Nephron progenitor cell (in vitro differentiated cells): ENCODE measurements at places on chromosomes 11 and 22.

DNA sequence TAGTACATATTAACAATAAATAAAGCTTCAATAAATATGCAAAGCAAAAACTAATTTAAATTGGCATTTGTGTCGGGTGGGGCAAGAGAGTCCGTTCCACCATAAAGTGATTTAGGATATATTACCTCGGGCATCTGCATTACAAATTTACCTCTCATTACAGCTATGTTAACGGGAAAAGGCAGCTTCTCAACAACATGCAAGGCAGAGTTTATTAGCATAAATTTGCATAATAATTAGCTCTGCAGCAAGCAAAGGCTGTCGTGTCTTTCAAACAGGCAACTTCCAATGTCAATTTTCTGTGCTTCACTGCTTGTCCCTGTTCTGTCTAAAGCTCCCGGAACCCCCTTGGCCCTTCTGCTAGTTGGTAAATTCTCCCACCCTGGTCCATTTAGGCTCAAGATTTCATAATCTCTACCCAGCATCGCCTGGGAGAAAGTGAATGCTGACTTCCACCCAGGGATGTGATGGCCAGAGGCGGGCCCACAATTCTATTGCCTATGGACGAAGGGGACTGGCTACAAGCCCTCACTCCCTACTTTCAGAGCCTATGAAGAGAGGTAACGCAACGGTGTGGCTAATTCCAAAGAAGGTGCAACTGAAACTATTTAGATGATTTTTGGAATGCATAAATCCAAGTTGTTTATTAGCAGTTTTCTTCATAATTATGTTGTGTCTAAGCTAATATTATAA, 462.1 kb downstream of the OPCML start:
- no peak for DNase-seq

DNA sequence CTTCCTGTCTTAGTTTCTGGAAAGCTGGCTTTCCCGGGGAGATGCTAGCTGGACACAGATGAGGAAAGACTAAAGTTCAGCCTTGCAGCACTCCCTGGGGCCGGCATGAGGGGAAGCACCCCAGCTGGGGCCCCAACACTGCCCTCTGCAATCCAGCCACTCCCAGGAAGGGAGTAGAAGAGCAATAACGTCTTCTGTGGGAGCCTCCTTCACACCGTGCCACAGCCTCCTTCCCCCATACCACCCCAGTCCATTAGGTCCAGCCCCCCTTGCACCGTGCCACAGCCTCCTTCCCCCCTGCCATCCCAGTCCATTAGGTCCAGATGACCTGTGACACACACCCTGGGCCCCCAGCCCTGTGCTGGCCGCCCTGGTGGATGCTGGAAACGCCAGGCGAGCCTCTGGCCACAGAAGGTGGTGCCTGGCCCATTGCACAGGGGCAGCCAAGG, 44.1 kb upstream of the PRDM11 start:
- no peak for DNase-seq

DNA sequence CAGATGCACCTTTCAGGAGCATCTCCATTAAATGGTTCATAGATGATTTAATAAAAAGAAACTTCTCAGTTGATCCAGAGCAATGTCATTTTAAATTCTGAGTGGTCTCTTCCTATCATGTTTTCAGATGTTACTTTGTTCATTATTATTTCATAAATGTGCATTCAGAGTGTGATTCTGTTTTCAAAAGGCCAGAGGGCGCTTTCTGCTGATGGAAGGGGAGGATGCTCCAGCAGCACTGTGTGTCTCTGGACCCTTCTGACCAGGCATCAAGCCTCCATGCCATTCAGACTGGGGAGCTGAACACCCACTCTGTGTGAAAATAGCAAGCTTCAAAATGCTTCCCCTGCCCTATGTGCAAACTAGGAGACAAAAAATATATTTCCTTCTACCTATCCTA, 23.9 kb upstream of the CRTAM start:
- DNase-seq: no peak

GRCh38 chr11:132504501-132505041, 1027.7 kb downstream of the OPCML start:
- DNase-seq: no peak

DNA sequence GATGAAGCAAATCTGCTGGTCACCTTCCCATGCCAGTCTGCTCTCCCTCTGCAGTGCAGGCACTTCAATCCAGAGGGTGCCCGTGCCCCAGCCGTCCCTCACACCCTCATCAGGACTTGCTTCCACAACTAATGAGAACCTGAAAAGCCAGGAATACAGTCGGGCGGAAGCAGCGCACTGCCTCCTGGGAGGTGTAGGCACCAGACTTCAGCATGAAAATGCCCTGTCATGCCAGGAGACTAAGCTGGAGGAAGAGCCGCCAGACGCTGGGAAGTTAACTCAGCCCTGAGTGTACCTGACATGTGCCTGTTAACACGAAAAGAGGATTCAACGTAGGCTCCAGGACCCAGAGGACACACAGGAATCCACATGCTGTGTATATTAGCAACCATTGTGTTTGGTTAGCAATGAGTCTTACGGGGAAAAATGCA, 40.1 kb upstream of the FLI1 start:
- peak; percentile 12 for DNase-seq

- no peak for DNase-seq
Measured at GRCh38 chr11:9019861-9020260, 16.1 kb upstream of the NRIP3 start.

GRCh38 chr11:5746614-5747013, 7.4 kb upstream of the OR52N4 start:
- no peak for DNase-seq

GRCh38 chr11:44823006-44823405, 96.2 kb downstream of the TSPAN18 start:
- peak; percentile 20 for DNase-seq

- DNase-seq: no peak
Measured at GRCh38 chr11:107675902-107676301, 36.0 kb downstream of the SLN start.

GRCh38 chr22:49551446-49551845, 276.2 kb downstream of the BRD1 start:
- no peak for DNase-seq

DNA sequence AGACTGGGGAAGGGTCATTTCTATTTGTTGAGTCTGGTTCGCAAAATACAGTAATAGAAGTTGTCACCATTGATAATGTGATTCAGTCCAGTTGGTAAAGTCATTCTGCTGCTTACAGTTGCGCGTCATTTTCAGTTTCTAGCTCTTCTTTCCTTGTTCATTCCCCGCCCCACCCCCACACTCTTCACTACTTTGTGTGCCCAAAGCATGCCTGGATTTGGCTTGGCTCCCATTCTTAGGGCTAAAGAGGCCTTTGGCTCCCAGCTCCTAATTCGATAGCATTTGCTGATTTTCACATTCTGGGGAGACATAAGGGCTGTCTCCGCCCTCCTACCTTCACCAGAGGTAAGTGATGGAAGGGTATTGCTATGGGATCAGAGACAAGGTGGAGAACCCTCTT, 43.0 kb downstream of the CECR2 start:
- DNase-seq: no peak

DNA sequence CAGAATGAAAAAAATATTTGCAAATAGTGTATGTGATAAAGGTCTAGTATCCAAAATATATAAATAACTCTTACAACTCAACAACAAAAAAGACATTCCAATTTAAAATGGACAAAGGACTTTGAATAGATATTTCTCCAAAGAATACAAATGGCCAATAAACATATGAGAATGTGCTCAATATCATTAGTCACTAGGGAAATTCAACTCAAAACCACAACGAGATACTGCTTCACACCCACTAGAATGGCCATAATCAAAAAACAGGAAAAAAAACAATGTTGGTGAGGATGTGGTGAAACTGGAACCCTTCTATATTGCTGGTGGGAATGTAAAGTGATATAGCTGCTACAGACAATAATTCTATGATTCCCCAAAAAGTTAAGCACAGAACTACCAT, 38.6 kb upstream of the RPS13 start:
- DNase-seq: no peak

GRCh38 chr22:46693634-46694415, 44.2 kb downstream of the CERK start:
- DNase-seq: no peak
